H54 (cell line): ENCODE measurements at places on chromosomes 3 and 15.
A peak's percentile ranks its signal among the peaks of the same experiment; 100 is the strongest.

GRCh38 chr3:156509189-156510174, 45.4 kb downstream of the SSR3 start:
- DNase-seq, result peak; percentile 20

GRCh38 chr3:49132437-49133225, at the start of gene LAMB2:
Gene LAMB2, minus strand, starts transcription at chr3:49133050. Its CDS starts 183 bp downstream, at chr3:49132867.
- DNase-seq, result peak; percentile 80

DNA sequence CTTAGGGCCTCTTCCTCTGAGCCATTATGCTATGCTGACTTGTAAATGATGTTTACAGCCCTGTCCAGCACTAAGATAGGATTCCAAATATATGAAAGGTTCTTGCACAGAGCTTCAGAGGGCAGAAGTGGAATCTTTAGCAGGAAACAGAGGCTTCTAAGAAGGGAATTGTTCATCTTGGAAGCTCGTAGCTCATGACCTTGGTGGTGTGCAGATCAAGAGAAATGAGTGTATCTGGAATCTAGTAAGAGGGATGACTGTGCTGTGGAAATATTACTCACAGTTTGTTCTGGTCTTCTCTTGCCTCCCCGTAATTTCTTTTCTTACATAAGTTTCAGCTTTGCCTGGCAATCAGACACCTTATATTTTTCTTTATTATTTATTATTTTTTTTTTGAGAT, 175.8 kb downstream of the SPATA16 start:
- no peak for DNase-seq

DNA sequence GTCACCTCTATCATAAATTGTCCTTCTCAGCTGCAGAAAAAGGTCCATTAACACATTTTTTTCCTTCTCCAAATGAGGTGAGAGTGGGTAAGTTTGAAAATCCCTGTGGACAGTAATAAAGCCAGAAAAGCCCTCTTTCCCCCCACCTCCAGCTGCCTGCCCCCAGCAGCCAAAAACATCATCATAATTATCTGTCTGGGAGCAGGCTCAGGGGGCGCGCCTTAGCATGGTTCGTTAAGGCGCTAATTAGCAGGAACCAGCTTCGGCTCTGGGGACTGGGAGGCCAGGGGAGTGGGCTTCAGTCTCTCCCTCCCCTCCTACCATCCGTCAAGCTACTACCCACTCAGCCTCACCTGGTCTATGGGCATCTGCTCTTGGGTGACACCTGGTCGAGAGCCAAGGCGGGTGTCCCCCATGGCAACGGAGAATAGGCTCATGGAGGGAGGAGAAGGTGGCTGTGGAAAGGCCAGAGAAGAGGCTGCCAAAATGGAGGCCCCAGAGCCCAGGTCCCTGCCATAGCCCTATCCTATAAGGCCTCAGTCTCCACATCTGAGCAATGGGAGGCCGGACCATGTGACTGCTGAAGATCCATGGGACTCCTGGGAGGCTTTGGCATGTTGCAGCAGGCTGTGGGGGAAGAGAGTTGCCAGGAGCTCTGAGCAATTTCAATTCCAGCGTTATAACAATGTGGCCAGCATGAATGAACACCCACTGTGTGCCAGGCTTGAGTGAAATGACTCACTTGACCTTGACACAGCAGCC, 140.1 kb upstream of the LINGO1 start:
- DNase-seq, result no peak

DNA sequence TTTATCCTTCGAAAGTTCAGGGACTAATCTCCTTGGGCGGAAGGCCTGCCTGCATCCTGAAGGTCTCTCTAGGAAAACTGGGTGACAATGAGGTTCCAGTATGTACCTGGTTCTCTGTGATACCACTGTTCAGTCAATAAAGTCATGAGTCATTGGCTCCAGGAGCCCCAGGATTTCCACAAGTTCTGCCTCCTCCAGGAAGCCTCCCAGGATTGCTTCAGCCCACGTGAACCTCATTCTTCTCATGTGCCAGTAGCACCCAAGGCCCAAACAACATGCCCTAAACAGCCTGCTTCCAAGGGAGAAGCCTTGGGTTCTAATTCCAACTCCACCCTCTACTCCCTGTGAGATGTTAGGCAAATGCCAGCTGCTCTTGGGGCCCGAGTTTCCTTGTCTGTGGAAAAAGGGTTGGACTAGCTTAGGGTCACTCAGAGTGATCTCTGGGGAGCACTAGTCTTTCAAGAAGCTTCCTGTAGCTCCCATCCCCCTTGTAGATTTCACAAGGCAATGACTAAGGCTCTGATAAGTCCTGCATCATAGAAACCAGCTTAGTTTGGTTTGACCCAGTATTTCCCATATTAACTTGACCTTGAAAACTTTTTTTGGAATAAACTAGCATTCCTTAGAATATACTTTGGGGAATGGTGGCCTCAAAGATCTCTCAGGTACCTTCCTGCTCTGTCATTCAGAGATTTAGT, 118.3 kb upstream of the ATP2B2 start:
- no peak for DNase-seq

- no peak for DNase-seq
These were observed 130.3 kb downstream of the THRB start for GRCh38 chr3:24364359-24364758.

- no peak for DNase-seq
These were observed 85.4 kb upstream of the TLE3 start for GRCh38 chr15:70182858-70183695.

- DNase-seq, result no peak
These were observed 141.2 kb downstream of the GMNC start for GRCh38 chr3:190721330-190721729.

DNA sequence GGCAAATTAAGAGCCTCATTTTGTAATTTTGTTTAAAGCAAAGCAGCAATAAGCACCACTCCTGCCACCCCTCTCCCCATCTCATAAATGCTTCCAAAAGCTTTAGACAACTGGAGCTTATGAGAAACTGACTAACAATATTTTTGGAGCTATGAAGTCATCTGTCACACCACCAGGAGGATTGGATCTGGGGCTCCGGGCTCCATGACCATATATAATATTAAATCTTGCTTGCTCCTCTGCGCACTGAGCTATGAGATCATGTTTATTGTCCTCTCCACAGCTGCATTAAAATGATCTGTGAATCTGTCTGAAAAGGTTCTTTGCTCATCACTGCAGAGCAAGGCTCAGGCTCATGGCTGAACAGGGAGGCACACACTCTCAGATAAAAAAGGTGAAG, 323.7 kb downstream of the ZNF621 start:
- DNase-seq, result no peak

DNA sequence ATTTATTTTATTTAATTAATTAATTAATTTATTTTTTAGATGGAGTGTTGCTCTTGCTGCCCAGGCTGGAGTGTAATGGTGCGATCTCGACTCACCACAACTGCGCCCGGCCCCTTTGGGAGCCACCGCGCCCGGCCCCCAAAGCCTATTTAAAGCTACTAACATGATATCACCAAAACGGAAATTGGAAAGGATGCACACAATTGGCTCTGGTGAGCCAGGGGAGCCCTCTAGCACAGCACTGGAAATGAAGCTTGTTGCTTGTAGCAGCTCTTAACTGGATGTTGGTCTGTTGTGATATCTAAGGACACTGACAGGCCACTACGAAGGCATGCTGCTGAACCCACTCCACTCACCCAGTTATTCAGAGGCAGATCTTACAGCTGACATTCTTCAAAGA, 104.5 kb downstream of the IGF2BP2 start:
- no peak for DNase-seq

GRCh38 chr3:53773021-53773436, 73.2 kb downstream of the CHDH start:
- DNase-seq, result no peak

DNA sequence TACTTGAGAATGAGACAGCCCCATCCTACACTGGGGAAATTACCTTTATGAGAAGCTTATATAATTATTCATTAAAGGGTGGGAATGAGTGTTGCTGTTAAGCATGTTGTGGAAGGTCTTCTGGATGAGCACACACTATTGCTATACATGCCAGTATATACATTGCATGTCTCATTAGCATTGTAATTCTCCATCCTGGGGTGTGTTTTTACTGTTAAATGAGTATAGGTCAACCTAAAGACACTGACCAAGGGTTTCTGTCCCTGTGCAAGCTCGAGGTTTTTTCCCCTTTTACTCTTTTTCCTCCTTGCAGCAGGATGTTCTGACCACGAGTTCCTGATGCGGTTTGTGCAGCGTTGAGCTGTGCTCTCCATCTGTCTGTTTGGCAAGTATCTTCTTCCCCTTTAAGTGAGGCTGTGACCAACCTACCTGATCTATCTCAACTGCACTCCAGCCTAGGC, 7.2 kb upstream of the IVD start:
- DNase-seq, result no peak

DNA sequence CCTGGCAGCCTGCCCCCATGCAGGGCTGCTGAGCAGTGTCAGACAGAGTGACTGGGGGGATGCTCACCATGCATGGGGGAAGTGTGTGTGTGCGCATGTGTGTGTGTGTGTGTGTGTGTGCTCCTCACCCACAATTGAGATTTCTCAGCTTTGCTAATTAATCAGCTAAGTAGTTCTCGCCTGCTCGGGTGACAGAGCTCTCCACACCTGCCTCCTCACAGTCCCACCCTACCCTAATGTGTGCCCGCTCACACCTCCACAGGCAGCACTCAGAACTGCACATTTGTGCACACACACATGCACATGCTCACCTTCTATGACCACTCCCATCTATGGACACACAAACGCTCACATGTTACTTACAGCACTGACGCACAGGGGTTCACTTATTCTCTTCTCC, 37.3 kb downstream of the CACNA2D2 start:
- no peak for DNase-seq

GRCh38 chr3:58106061-58106460, 97.8 kb downstream of the FLNB start:
- DNase-seq, result no peak

DNA sequence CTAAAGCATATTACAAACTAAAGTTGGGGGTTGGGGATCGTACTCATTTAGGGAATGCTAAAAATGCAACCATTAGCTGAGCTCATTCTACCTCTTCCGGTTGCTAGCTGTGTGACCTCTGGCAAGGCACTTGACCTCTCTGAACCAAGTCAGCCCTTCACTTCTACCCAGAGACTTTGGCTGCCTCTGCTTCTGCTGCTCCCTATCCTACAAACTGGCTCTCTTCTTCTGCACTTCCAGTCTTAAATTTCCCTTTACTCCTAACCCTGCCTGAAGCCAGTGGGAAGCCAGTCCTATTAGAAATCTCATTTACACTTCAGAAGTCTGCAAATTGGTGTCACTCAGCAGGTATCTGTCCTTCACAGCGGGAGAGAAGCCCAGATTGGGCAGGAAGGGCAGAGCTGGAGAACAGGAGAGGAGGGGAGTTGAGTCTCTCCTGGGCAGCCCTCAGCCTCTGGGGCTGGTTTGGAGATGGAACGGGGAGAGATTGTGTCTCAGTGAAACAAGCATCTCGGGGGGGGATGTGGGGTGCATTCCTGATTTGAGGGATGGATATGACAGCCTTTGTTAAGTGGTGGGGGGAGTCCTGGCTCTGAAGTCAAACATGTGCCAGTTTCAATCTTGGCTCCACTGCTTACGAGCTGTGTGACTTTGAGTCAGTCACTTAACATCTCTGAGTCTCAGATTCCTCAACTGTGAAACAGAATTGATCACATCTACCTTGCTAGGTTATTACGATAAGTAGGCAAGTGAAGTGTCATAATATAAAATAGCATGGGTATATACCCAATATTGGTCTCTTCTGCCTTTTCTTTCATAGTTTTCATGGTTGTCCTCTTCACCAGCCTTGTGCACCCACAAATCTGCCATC, 7.8 kb upstream of the AEN start:
- DNase-seq, result peak; percentile 9

GRCh38 chr3:154901278-154901677, 178.8 kb upstream of the MME start:
- no peak for DNase-seq

DNA sequence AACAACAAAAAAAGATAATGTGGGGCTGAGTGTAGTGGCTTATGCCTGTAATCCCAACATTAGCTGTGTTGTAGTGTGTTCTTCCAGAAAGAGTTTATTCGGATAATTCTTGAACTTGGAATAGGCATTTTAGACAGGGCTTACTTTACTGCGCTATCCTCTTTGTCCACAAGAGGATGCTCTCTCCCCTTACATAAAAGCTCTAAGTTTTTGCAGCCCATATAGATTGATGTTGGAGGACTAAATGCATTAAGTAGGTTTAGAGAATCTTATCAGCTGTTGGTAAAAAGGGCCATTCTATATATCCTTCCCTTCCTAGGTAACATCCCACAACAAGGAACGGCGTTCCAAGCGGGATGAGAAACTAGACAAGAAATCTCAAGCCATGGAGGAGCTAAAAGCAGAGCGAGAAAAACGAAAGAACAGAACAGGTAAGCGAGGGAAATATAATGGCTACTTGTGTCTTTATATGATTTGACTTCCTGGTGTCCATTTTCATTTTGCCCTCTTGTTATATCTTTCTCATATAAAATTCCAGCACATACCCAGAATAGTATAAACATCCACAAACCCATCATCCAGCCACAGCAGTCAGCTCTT, 27.8 kb upstream of the ITPKA start:
- DNase-seq, result no peak

- no peak for DNase-seq
These were observed 2.1 kb upstream of the CLDN18 start for GRCh38 chr3:138007898-138008297.

- peak; percentile 38 for DNase-seq
These were observed 50.3 kb upstream of the ATP13A3 start for GRCh38 chr3:194536871-194537637.

GRCh38 chr3:49650637-49651036, 23.5 kb upstream of the APEH start:
- DNase-seq, result no peak
